ENCODE measurements at places on chromosomes 6 and 20.

DNA sequence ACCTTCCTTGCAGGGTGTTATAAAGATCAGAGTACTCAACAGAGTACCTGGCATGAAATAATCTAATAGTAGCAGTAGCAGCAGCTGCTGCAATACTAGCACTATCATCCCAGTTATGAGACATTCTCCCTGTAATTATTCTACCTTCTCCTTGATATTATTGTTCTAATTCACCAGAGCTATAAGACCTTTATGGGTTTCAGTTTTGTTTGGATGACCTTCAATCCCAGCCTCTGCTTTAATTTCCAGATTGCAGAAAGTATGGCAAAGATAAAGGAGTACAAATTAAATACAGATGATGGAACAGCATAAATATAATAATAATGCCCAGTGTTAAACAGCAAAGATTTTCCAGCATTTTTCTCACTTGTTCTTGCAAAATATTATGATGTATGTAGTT, 150.5 kb upstream of the MYLIP start:
- DNase-seq = no peak

DNA sequence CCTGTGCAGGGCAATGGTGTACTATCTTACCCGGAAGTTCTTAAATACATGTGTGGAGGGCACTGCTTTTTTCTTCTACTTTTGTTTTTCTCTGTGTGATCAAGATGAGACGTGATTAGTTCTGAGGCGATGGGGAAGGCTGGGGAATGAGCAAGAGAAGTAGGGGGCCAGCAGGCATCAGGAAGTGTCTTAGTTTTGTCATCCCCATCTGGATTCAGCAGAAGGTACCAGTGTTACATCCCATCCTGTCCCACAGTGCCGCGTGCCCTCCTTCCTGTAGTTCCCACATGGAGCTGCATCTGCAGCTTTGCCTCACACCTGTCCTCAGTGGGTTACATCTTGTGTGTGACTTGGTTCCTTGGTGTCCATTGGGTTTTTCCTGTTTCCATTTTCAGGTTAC, 86.9 kb downstream of the FNDC1 start:
- DNase-seq = no peak

GRCh38 chr20:54078296-54078984, 8.0 kb upstream of the BCAS1 start:
- DNase-seq = peak; percentile 37

GRCh38 chr6:17015144-17015543, 86.7 kb upstream of the STMND1 start:
- DNase-seq = no peak

- DNase-seq = no peak
Measured at GRCh38 chr6:73923905-73924485, 228.0 kb downstream of the CD109 start.
